ENCODE measurements at places on chromosomes 2 and 18.

GRCh38 chr2:226187156-226187555, 612.5 kb downstream of the IRS1 start:
- no peak for DNase-seq

GRCh38 chr2:181985632-181986205, at the start of gene PPP1R1C:
TSS of gene PPP1R1C (plus strand) at chr2:181985853. CDS start at chr2:181986111, 258 bp downstream.
- DNase-seq: no peak

GRCh38 chr18:24659827-24660720, 199.6 kb downstream of the HRH4 start:
- DNase-seq: peak; percentile 77

DNA sequence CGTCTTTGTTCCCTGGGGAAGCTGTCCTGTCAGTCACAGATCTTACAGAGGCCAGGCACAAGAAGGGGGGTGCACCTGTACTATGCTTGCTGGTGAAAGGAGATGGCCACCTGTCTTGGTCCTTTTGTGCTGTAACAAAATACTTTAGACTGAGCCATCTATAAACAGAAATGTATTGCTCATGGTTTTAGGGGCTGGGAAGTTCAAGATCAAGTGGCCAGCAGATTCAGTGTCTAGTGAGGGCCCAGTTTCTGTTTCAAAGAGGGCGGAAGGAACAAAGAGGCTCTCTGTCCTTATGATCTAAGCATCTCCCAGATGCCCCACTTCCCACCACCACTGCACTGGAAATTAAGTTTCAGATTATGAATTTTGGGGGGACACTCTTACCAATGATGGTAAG, 35.5 kb upstream of the RPL37A start:
- DNase-seq: no peak

- no peak for DNase-seq
Observed at GRCh38 chr2:100422320-100423055, 5.0 kb upstream of the CHST10 start.

GRCh38 chr18:50266248-50266704, at the start of gene CFAP53:
TSS of gene CFAP53 (minus strand) at chr18:50266495. CDS start at chr18:50266404, 91 bp downstream.
- DNase-seq: peak; percentile 93

GRCh38 chr2:100554798-100555407, 7.9 kb upstream of the PDCL3 start:
- DNase-seq: no peak

- DNase-seq: peak; percentile 19
Observed at GRCh38 chr2:159713631-159714246, 1.4 kb downstream of the MARCHF7 start.

All from muscle of arm (tissue), 14 donors.